ENCODE measurements at places on chromosomes 6 and 20.

DNA sequence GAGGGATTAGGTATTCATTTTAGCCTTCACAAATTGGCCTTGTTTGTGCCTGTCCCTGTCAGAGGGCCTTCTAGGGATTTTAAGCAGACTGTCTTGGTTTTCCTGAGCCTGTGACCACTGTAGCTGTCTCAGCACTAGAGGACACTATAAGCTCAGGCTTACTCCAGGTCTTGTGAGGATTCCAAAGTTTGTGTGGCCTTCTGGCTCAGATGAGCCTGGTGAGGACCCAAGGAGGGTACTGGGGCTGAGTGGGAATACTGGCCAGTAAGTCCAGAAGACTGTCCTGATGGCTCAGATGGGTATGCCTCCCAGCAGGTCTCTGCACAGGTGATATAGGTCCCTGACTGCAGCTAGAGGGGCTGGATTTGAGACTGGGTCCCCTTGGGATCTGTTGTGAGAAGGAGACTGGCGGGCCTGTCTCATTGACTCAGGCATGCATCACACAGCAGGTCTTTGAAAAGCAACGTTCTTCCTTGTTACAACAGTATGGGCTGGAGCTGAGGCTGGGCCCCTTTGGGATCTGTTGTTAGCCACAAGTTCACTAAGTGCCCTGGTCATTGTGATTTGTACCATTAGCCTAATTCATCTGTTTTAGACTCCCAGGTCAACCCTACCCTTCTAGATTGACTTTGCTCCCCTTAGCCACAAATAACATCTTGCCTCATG lies 26.3 kb upstream of the TFB1M start:
- peak; percentile 10 for DNase-seq

- no peak for DNase-seq
Observed at GRCh38 chr6:19551611-19552010, 285.6 kb upstream of the ID4 start.

GRCh38 chr6:135180542-135181332 lies at the start of gene MYB:
Gene MYB, plus strand, starts transcription at chr6:135181308. Its CDS starts 206 bp downstream, at chr6:135181514.
- DNase-seq: peak; percentile 50

DNA sequence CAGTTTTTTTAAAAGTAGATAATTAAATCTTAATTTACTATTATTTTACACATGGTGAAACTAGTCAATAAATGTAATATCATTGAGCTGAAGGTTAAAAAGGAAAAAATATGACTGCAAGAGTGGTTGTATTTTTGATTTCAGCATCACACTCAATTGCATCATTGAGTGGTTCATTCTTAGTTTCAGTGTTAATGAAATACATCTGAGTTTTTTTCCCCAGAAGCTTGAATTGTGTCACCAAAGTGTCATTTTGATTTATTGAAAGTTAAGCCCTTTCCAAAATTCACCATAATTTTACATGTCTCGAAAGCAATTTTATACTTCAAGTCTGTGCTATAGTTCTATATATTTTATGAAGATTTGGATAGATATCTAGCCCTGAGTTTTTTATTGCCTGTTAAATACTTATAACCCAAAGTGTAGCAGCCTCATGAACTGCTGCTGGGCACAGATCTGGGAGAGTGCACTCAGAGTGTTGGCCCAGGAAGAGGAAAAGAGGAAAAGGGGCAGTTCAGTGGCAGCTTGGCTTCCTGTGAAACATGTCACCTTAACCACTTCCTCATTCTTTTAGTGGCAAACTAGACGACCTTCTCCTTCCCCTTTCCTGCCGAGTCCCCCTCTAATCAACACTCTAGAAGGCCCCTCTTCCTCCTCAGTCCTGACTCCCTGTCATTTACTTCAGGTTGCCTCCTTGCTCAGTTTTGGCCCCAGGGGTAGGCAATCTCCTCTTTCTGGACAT lies 140.7 kb downstream of the ESR1 start:
- no peak for DNase-seq

- no peak for DNase-seq
Observed at GRCh38 chr6:140403020-140403419, 1028.6 kb upstream of the CITED2 start.

DNA sequence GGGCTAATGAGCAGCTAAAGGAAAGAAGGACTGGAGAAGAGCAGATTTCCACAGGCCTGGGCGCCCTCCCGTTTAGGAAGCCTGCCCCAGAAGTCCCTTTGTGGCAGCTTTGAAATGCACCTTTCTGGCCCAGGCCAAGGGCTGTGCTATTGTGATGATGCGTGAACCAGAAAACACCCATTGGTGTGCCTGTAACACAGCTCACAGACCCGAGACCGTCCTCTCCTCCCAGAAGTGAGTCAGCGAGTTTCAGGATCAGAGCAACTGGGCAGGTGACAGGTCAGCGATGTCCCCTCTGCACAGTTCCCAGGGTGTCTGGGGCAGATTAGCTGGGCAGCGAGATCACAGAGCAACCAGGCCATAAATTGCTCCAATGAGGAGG lies 71.9 kb upstream of the SULF2 start:
- DNase-seq: no peak

- no peak for DNase-seq
Observed at GRCh38 chr6:2784061-2784460, 18.9 kb downstream of the WRNIP1 start.

GRCh38 chr20:47373206-47373733 lies 16.8 kb upstream of the ZMYND8 start:
- no peak for DNase-seq

DNA sequence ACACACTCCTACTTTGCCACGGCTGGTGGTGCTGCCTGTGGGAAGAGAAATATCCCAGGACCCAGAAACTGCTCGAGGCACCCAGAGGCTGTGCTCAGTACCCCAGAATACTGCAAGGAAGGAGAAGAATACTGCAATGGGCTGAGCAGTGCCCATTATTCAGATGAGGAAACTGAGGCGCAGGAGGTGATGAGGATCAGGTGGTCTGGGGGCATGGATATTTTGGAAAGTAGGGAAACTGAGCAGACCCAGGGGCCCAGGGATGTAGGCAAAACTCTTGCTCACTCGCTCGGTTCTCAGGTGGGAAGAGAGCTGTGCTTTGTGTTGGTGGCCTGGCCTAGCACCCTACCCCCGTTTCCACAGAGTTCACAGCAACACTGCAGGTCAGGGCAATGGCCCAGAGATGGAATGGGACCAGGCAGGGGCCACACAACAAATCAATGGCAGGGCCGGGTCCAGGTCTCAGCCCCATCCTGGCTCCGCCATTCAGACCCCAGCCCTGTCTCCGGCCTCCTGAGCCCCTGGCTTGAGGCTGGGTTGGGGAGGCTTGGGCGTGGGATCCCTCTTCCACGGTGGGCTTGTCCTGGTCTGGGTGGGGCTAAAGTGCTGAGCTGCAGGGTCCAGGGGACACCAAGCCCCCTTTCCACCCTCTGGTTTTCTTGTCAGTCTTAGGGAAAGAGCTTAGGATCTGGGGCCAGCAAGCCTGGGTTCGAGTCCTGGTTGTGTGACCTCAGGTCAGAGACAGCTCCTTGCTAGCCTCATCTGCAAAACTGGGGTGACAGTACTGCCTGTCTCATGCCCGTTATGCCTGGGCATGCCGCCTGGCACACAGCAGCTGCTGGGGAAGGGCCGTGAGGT lies 33.9 kb downstream of the SUN5 start:
- DNase-seq: no peak

DNA sequence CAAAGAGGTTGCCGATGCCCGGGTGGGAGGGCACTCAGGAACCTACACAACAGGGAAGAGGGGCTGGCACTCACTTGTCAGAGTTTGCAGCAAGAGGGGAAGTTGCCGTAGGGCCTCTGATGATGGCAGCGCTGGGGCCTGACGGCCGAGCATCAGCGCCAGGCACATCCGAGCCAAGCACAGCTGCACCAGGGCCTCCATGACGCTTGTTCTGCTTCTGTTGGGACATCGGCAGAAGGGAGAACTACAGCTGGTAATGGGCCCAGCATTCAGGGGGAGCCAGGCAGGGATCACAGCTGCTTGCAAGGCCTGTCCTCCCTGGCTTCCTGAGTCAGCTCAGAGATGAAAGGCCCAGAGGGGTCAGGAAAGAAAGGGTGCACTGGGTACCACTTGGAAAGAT lies 367.7 kb downstream of the CDH4 start:
- DNase-seq: no peak

- DNase-seq: no peak
Observed at GRCh38 chr6:154488248-154488593, 22.3 kb downstream of the CNKSR3 start.

DNA sequence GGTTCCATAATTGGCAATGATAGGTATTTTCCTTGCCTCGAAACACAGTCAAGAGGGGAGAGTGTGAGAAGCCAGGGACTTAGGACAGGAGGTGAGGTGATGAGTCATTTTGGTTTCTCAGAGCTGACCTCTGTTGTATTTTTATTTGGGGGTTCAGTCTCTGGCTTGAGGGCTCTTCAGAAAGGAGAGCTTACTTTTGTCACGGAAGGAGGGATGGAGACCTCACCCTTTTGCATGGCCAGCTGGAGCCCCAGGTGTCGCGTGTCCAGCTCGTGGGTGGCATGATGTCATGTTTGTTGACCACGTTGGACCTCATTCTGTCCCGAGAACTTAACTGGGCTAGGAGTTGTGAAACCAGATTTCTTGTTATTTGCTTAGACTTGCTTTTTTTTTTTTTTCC lies 293.9 kb downstream of the QKI start:
- DNase-seq: no peak

GRCh38 chr6:29112135-29112534 lies 4.3 kb downstream of the OR2J3 start:
- DNase-seq: no peak
